ENCODE measurements at places on chromosomes 1 and 21.

- no peak for DNase-seq
Observed at GRCh38 chr1:107413546-107413945, 272.7 kb downstream of the NTNG1 start.

DNA sequence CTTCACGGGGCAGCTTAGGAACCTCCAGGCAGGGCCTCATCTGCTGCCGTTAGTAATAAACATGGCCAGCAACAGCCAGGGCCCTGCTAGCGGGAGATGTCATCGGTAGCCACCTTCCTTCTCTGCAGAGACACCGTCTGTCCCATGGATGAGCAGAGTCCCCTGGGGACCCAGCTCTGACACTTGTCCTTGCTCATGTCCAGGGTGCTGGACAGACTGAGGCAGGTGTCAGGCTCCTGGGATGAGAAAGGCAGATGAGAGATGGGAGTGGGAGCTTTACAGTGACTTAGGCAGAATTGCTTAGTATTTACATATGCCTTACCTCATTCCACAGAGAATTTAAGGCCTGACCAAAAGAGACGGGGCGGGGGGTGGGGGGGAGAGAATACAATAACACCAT, 25.0 kb downstream of the CAPN2 start:
- DNase-seq = no peak

- DNase-seq = no peak
Observed at GRCh38 chr1:95353194-95353593, 119.2 kb downstream of the RWDD3 start.

DNA sequence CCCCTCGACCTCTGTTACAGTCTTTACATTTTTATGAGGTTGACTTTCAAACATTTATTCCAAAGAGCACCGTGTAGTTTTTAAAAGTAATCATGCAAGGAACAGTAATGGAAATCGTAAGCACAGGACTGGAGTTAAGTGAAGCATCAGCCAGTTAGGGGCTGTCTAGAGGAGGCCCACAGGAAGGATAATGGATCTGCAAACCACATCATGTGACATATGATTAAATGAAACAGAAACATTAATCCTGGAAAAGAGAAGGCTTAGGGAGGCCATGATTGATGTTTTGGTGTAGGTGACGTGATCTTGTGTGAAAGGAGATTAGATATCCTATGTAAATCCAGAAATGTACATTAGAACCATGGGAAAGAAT, 25.0 kb downstream of the RGS7 start:
- no peak for DNase-seq

DNA sequence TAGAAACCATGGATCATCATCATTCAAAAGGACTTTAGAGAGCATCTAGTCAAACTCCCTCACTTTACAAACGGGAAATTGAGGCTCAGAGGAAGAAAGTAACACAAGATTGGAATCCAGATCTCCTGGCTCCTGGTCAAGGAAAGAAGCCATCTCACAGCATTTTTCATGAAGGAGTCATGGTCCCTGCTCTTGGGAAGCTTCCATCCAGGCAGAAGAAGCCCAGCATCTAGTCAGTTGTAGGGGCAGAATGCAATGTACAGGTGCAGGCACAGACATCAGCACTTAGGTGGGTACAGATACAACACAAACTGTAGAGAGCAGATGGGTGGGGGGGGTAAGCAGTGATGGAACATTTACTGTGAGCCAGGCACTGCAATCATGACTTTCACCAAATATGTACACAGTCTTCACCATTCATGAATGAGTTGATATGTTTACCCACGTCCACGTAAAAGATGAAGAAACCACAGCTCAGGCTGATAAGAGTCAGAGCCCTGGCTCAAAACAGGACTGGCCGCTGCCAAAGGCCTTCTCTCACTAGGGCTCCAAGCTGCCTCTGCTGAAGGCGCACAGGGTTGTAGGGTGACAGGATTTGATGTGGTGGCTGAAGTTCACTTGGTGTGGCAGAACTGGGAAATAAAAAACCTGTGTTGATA, 44.0 kb downstream of the OPTC start:
- no peak for DNase-seq

- no peak for DNase-seq
Observed at GRCh38 chr1:30484668-30485067, 238.7 kb downstream of the MATN1 start.

- no peak for DNase-seq
Observed at GRCh38 chr1:177385760-177386698, 215.3 kb downstream of the BRINP2 start.

- DNase-seq = no peak
Observed at GRCh38 chr1:10604966-10605365, 130.2 kb downstream of the PEX14 start.

DNA sequence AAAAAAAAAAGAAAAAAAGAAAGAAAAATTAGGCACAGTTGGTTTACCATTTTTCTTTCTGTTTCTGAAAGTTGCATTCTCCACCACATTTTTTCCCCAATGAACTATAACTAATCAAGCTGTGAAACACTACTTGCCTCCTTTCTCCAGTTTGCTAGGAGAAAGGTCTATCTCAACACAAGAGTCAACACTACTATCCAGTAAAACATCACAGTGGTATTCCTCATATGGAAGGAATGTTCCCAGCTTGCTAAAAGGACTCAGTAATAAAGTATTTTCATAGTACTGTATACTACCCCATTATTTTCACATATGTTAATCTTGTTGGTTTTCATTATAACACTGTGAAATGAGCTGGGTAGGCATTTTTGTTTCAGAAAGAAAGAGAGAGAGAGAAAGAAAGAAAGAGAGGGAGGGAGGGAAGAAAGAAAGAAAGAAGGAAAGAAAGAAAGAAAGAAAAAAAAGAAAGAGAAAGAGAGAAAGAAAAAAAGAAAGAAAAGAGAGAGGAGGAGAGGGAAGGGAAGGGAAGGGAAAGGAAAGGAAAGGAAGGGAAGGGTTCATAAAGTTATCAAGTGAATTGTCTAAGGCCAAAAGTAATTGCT, 7.9 kb downstream of the PTGER3 start:
- no peak for DNase-seq

DNA sequence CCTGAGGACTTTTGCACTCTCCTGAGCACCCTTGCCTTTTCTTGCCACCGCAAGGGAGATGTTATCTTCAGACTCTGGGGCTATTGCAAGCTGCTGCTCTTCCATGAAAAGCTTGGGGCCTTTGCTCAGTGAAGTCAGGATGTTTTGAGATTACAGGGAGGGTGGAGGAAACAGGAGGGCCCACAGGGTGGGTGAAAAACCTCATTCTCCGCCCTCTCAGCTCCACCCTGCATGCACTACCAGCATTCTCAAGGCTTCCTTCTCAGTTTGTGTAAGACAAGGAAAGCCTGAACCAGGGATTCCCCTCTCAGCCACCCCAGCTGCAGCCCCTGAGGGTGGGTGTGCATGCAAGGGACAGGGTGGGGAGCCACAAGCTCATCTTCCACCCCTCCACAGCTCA, 25.8 kb upstream of the ZNF648 start:
- DNase-seq = no peak

- peak; percentile 27 for DNase-seq
Observed at GRCh38 chr1:93635614-93636543, 45.8 kb downstream of the BCAR3 start.

GRCh38 chr1:165647970-165648369, 16.9 kb downstream of the MGST3 start:
- DNase-seq = no peak

DNA sequence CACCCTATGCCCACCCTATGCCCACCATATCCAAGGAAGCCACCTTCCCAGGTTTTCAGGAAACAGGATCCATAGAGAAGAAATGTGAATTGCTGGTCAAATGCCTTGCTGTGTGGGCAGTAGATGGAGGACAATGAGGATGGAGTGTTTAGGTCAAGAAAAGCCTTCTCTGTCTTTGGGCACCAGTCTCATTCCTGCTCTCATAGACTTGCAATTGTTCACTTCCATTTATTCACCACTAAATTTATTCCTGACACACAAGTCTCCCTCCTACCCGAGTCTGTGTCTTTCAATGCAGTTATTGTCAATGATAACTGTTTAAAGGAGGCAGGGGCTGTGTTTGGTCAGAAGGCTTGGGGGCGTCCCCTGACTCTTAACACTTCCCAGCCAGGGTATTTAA, 48.0 kb upstream of the ITPKB start:
- no peak for DNase-seq

- no peak for DNase-seq
Observed at GRCh38 chr21:26939601-26940111, 27.2 kb downstream of the ADAMTS5 start.

GRCh38 chr1:156877433-156878170, 15.9 kb upstream of the PEAR1 start:
- DNase-seq = no peak

GRCh38 chr1:151887028-151887427, 22.3 kb downstream of the THEM4 start:
- no peak for DNase-seq

DNA sequence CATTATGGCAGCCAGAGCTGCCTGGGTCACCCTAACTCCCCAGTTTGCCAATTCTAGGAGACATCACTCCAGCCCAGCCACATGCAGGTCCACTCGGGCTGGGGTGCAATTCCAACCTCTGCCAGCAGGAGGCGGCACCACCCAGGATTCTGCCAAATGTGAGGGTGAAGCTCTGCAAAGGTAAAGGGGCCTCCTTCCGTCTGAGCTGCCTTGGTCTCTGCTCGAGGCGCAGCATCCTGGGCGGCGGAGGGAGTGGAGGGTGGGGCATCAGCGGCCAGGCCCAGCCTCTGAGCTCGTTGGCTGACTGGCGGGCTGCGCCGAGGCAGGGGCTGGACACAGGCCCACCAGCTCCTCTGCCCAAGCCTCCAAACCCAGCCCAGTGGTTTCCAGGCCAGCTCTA, 63.8 kb downstream of the ARHGEF16 start:
- DNase-seq = no peak

GRCh38 chr1:116708255-116708900, 40.8 kb upstream of the IGSF3 start:
- no peak for DNase-seq

- DNase-seq = no peak
Observed at GRCh38 chr1:221794079-221794670, 52.3 kb upstream of the DUSP10 start.

GRCh38 chr1:208807446-208808127, 563.4 kb upstream of the PLXNA2 start:
- no peak for DNase-seq

GRCh38 chr1:29122682-29123052, 1.0 kb downstream of the TMEM200B start:
- DNase-seq = no peak

GRCh38 chr1:209428241-209428921, 155.1 kb upstream of the CAMK1G start:
- DNase-seq = no peak

GRCh38 chr1:155938220-155938627, 3.2 kb upstream of the RXFP4 start:
- DNase-seq = no peak

DNA sequence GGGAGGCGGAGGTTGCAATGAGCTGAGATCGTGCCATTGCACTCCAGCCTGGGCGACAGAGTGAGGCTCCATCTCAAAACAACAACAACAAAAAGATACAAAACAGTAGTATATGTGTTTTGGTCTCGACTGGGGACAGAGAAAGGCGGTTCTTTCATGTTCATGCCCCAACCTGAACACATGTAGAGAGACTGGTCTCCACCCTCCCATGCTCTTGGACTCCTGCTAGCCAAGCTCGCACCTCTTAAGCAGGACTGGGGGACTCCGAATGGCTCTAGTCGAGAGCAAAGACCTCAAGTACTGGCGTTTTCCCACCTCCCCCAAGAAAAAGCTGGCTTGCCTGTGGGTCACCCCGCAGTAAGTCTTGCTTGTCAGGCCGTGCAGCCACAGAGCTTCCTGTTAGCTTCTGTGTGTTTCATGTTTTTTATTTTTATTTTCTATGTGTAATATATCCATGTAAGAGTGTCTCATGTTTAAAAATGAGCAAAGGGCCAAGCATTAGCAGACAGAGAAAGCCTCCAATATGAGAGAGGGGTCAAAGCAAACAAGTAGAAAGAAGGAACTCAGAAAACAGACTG, 91.6 kb downstream of the SCCPDH start:
- no peak for DNase-seq

- DNase-seq = peak; percentile 71
Observed at GRCh38 chr1:72283307-72284083, 1.2 kb upstream of the NEGR1 start.

- no peak for DNase-seq
Observed at GRCh38 chr1:230117694-230118093, 50.7 kb downstream of the GALNT2 start.

GRCh38 chr1:204410688-204411450, 748 bp downstream of the PPP1R15B start:
- DNase-seq = peak; percentile 40

DNA sequence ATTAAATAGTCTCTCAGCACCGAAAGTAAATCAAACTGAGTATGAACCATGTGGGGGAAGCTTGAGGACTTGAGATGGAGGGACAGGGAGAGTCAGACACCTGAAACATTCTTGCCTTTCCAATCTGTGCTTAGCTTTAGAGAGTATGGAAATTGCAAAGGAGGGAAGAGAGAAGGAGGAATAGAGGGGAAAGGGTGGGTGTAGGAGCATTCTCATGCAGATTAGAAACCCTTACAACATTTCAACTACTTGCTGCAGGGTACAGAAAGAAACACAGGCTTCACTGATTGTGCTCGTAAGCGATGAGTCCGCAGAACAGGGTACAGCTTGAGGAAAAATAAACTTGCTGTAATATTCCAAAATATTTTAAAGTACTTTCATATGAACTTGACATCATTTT, 73.8 kb downstream of the NIBAN1 start:
- DNase-seq = no peak

- DNase-seq = no peak
Observed at GRCh38 chr1:117967477-117967876, 37.9 kb downstream of the WDR3 start.

DNA sequence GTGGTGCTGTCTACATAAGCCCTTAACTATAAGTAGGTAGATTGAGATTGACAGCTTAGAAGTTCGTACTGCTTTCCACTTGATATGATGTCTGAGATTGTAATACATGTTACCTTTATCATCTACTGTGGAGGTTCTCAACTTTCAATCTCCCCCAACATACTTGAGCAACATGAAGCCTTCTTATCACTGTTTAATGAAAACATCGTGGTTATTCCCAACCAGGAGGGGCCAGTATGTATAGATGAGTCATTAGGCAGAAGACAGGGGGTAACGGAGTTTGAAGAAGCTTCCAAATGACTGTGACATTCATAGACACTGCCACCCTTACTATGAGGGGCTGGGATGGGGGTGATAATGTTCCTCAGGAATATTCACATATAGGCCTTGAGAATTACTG, 36.0 kb downstream of the CENPF start:
- no peak for DNase-seq

GRCh38 chr21:26225046-26225445, 54.5 kb upstream of the APP start:
- DNase-seq = no peak

DNA sequence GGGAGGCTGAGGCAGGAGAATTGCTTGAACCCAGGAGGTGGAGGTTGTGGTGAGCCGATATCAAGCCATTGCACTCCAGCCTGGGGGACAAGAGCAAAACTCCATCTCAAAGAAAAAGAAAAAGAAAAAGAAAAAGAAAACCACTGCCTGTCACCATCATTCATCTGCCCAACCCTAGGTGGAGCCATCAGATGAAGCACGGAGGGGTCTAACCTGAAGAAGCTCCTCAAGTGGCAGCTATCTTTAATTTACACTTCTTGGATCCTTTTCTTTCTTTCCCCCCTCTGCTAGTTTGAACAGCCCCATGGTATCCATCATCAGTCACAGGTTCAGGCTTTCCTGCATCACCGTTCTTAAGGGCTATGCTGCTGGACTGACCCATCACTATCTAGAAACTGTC, 57.0 kb downstream of the PLEKHA6 start:
- no peak for DNase-seq

All from caudate nucleus (tissue), 63 donors.